ENCODE measurements at places on chromosomes 6 and 20. TPM values are rescaled to one million over a fixed set of nuclear protein-coding genes. Genes with fewer than 3 reads are reported as not detected.

DNA sequence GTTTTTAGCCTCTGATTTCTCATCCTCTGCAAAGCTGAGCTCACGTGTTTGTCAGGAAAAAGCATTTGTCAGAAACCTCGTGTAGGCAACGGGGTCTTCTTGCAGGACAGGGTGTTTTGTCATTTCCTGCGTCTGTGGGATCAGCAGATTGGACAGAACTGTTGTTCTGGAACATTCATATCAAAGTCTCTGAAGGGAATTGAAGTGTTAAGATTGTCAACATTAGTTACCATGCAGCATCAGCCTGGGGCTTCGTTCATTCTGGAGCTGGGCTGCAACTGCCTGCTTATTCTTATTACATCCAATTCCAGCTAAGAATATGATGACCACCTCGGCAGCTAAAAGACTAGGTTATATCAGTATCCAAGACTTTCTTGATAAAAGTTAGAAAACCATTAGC, 71.0 kb upstream of the RALGAPA2 start:
- no peak overlapping the region for H3K27ac ChIP-seq
- no peaks in the 10 kb centered on the region for H3K36me3 ChIP-seq
- no peaks in the 10 kb centered on the region for H3K27me3 ChIP-seq

GRCh38 chr20:21781446-21782075, 76.1 kb downstream of the PAX1 start:
- H3K4me1 ChIP-seq = no peaks in the 10 kb centered on the region
- no peak for DNase-seq
- H3K4me3 ChIP-seq = no peak overlapping the region
- H3K27ac ChIP-seq = no peak overlapping the region
- H3K27me3 ChIP-seq = no peaks in the 10 kb centered on the region

FAM162B gene
- not detected for total RNA-seq

DNA sequence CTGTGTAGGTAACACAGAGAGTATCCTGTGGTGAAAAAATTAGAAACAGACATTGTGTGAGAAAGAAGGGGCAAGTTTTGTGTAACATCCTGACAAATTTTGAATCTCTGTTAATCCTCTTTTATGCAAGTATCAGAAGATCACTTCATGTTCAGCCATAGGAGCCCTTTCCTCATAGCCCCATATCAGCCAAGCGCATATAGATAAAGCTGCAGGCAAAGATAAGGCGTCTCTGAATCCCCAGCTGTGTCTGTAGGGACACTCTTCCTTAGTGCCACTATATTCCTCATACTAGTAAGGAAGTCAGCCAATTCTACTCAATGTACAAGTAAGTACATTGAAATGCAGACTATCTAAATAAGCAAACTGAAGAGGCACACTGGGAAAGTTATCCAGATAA, 22.3 kb downstream of the HTR1E start:
- no peaks in the 10 kb centered on the region for H3K36me3 ChIP-seq
- H3K27me3 ChIP-seq = no peaks in the 10 kb centered on the region
- no peak for DNase-seq
- H3K4me1 ChIP-seq = no peaks in the 10 kb centered on the region

GRCh38 chr20:34834459-34834893, 9.0 kb upstream of the NCOA6 start:
- H3K27ac ChIP-seq = no peak overlapping the region
- H3K4me3 ChIP-seq = no peak overlapping the region
- DNase-seq = no peak
- no peaks in the 10 kb centered on the region for H3K36me3 ChIP-seq
- no peaks in the 10 kb centered on the region for H3K27me3 ChIP-seq
